ENCODE measurements at places on chromosomes 7 and 10.
A peak's percentile ranks its signal among the peaks of the same experiment; 100 is the strongest.

DNA sequence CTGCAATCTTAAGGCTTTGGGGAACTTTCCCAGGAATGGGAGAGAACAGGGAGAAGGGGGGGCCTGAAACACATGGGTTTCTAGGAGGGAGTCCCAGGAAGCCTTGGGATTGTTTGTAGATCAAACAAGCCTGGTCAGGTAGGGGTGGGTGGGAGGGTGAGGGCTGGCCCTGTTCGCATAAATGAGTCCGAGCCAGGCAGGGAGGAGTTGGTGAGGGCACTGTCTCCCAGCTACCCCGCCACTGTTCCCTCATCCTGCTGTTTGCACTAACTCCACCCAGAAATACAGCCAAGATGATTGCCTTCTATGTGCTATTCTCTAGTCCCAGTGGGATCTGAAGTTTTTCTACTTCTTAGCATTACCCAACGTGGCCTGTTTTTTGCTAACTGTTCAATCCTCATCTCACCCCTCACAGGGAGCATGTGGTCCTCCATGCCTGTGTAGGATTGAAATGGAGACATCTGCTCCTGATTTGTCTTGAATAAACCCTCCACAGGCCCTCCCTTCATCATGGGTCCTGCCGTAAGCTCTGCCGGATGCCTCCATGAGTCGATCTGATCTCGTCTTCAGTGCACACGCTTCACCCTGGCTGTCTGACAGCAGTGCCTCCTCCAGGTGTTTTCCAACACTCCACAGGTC is 257.0 kb downstream of the COBL start:
- DNase-seq, result no peak

DNA sequence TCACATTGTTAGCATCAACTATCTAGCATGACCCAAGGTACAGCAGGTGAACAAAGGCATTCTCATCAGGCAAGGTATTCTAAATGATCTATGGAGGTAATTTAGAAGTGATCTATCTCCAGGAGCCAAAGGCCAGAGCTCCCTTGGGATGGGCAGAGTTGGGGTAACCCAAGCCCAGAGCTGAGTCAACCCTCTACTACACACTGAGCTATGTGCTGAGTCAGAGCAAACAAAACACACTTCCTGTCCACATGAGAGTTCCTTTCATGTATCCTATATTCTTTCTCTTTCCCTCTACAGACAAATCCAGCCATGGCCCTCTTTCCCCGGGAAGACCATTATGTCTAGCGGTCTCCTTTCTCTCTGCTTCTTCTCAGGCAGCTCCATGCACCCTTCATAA is 68.2 kb upstream of the AGK start:
- DNase-seq, result no peak

DNA sequence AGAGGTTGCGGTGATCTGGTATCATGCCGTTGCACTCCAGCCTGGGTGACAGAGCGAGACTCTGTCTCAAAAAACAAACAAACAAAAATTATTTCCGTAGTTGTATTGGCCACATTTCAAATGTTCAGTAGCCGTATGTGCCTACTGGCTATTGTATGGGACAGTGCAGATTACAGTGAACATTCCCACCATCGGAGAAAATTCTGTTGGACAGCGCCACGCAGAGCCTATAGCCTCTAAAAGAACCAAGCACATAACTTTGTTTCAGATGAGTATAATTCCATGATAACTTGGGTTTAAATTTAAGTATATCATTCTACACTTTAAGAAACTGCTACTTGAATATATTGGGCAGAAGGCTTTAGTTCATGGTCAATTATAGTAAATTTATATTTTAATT is 5.4 kb downstream of the TMEM178B start:
- no peak for DNase-seq

DNA sequence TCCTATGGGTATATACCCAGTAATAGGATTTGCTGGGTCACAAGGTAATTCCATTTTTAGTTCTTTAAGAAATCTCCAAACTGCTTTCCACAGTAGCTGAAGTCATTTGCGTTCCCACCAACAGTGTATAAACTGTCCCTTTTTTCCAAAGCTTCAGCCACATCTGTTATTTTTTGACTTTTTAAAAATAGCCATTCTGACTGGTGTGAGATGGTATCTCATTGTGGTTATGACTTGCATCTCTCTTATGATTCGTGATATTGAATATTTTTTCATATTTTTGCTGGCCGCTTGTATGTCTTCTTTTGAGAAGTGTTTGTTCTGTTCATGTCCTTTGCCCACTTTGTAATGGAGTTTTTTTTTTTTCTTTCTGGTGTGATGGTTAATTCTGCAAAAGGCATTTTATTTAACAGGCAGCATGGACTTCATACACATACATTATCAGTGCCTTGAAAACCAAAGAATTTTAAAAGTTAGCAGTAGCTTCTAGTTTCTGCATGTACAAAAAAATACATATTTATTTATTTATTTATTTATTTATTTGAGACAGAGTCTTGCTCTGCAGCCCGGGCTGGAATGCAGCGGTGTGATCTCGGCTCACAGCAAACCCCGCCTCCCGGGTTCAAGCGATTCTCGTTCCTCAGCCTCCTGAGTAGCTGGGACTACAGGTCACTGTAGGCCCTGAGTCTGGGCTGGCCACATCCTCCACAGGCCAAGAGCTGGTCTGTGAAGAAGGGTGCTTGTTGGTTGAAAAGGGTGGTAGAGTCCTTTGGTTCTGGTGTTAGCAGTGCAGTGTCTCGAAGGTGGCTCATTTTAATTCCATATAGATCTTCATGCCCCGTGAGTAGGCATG is 32.3 kb downstream of the AGR3 start:
- DNase-seq, result no peak

GRCh38 chr7:41047211-41047610 is 655.7 kb downstream of the INHBA start:
- no peak for DNase-seq

- no peak for DNase-seq
Observed at GRCh38 chr7:46145412-46145811, 224.3 kb upstream of the IGFBP3 start.

DNA sequence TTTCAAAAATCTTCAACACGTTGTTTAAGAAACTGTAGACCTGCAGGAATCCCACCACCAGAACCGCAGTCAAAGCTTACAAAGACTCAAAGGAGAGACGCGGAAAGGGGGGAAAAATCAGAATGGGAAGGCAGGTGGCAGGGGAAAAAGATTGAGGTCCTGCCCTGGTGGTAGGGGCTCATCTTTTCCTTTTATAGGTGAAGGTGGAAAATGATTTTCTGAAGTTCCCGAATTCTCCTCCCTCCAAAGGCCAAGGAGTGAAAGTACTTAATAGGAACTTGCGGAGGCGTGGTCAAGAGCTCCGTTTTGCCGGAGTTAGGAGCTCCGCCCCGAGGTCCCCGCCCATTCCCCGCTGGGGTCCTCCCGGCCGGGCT is 724 bp downstream of the BBIP1 start:
- DNase-seq, result peak; percentile 96

- DNase-seq, result no peak
Observed at GRCh38 chr7:130290745-130291144, 2.2 kb upstream of the CPA4 start.

GRCh38 chr10:71708301-71708703 is 11.3 kb downstream of the C10orf105 start:
- DNase-seq, result peak; percentile 83

DNA sequence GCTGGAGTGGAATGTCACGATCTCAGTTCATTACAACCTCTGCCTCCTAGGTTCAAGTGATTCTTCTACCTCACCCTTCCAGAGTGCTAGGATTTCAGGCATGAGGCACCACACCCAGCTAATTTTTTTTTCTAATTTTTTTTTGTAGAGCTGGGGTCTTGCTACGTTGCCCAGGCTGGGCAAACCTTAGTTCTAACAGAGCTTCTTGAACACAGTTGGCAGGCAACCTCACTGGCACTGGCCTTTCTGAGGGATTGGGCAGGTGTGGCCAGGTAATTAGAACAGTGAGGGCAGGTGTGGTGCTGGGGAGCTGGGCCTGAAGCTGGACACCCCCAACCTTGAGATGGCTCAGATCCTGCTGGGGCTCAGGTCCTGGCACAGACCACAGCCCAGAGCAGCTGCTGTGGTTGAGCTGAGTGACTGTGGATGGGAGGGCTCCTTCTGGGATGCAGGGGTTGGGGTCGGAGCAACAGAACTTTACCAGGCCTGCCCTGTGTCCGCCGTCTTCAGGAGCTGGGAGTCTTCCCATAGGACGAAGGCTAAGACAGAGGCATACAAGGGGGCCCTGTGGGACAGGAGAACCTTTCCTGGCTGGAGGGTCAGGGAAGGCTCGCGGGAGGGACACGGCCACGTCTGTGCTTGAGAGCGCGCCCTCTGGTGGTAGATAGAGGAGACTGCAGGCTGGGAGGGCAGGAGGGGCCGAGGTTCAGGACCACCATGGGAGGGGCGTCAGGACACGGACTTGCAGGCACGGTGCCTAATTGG is 48.2 kb downstream of the COL26A1 start:
- peak; percentile 79 for DNase-seq

DNA sequence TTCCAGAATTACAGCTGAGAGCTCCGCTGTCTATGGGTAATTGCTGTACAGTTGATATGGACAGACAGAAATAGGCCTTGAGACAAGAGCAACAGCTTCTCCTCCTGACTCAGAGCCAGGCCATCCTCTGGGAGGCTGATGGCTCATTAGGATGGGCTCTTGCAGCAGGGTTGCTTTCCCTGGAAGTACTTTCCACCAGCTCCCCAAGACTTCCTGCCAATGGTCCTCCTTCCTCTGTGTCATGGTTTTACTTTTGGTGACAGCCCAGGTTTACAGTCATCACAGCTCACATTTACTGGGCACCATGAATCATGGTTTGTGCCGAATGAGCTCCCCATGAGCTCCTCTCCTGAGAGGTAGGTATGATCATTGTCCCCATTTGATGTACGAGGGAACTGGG is 131.8 kb downstream of the HECW1 start:
- DNase-seq, result no peak

DNA sequence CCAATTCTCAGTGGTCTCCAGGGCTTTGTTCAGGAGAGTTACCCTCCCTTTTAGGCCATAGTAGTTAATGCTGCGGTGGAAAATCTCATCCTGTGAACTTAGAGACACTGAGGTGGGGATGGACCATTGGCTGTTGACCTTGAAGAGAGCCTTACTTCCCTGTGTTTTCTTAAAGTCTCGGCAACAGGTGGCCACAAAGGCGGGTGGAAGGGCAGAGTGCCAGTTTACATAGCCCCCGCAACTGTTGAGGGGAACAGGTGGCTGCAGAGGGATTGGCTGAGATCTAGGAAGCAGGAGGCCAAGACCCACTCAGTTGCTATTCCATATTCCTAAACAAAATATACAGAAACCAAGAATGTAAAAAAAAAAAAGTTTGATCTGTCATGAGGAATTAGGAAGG is 160.6 kb downstream of the ST7 start:
- DNase-seq, result peak; percentile 11

GRCh38 chr10:32239769-32240168 is 107.2 kb downstream of the EPC1 start:
- DNase-seq, result no peak

GRCh38 chr10:28810057-28810870 is 132.9 kb downstream of the BAMBI start:
- DNase-seq, result no peak

DNA sequence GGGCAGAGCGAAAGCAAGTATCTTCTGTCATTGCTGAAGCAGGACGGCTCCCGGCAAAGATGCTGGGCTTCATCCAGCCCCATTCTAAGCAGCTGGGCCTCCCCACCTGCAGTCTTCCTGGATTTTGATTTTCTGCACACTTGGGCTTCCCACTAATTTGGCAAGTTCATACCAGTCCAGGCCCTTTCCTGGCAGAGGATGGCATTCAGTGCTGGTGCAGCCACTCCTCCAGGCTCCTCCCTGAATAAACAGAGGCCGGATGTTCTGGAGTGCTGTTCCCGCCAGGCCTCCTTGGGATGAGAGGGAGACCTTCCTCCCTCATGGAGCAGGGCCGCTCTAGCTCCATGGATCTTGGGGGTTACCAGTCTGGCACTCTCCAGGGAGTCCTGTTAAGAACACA is 3.4 kb downstream of the BAG3 start:
- no peak for DNase-seq

GRCh38 chr10:97590082-97590747 is 694 bp downstream of the C10orf62 start:
- DNase-seq, result no peak

GRCh38 chr7:36820527-36821170 is 96.4 kb upstream of the AOAH start:
- DNase-seq, result no peak

DNA sequence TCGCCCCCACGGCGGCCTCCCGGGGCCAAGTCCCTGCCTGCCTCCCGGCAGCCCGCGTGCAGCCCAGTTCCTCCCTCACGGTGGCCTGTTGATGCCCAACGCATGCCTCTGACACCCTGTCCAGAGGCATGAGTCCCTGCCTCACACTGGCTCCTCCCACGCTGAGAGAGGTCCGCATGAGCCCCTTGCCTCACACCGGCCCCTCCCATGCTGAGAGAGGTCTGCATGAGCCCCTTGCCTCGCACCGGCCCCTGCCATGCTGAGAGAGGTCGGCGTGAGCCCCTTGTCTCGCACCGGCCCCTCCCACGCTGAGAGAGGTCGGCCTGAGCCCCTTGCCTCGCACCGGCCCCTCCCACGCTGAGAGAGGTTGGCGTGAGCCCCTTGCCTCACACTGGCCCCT is 59.9 kb downstream of the CCDC201 start:
- DNase-seq, result no peak

DNA sequence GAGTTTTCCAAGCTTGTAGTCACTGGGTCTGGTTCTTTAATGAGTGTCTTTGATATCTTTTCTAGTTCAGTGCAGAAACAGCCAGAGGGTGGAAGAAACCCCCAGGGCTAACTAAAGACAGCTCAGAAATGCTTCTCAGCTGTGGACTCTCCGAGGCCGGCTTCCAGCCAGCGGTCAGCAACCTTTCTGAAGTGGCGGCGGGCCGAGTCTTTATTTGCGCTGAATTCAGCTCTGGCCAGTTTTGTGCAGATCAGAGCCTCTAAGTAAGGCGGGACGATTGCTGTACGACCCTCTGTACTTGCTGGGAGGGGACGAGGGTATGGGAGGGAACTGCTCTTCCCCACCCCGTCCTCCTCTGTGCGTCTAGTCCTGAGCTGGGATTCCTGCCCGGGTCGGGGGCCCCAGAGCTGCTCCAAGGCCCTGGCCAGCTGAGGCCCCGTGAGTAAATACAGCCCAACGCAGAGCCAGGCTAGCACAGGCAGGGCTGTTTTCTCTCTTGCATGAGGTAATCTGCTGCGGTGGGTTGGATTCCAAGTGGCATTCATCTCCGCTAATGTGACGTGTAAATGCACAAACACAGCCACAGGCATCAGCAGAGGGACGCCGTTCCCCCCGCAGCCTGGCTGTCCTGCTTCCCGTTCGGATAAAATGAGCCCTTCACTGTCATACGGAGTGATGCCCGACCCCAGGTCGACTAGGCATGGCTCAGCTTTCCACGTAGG is 159.8 kb downstream of the PIP4K2A start:
- no peak for DNase-seq

- no peak for DNase-seq
Observed at GRCh38 chr7:4789194-4790077, 14.0 kb downstream of the AP5Z1 start.

- DNase-seq, result no peak
Observed at GRCh38 chr10:106707657-106708056, 456.8 kb downstream of the SORCS1 start.
